ENCODE measurements at places on chromosomes 3 and 15.
A peak's percentile ranks its signal among the peaks of the same experiment; 100 is the strongest.

DNA sequence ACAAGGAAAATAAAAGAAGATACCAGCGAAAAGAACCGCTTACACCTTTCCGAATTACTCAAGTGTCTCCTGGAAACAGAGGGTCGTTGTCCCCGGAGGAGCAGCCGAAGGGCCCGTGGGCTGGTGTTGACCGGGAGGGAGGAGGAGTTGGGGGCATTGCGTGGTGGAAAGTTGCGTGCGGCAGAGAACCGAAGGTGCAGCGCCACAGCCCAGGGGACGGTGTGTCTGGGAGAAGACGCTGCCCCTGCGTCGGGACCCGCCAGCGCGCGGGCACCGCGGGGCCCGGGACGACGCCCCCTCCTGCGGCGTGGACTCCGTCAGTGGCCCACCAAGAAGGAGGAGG is 325 bp downstream of the ALCAM start:
- peak; percentile 44 for DNase-seq

GRCh38 chr3:33791477-33792166 is 6.8 kb upstream of the PDCD6IP start:
- DNase-seq = peak; percentile 85

DNA sequence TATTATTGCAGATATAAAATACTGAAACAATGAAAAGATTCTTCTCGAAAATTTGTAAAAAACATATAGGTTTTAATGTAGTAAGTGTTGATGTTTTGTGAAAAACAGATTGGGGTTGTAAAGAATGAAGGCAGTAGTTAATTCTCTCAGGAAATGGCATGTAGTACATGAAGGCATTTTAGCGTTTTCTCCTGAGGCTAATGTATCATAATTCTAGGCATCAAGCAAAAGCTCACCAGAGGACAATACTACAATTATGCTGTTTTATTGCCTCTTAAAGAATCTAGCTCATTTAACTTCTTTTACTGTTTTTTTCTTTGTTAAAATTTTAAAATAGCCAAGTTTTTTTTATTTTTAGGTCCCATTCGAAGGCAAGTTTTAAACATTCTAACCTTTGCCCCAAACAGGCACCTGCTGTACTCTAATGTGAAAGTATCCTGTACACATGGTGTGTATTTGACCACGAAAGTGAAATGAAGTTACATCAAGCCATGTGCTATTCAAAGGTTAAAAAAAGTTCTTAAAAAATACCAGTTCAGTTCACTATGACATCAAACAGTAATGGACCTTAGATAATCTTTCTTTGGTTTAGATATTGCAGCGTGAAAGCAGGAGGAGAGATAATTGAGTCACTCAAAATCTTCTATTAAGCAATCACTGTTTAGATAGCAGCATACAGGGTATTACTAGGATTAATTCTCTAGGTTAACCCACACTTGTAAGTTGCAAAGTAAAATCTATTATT is 163.6 kb downstream of the ECT2 start:
- DNase-seq = no peak

DNA sequence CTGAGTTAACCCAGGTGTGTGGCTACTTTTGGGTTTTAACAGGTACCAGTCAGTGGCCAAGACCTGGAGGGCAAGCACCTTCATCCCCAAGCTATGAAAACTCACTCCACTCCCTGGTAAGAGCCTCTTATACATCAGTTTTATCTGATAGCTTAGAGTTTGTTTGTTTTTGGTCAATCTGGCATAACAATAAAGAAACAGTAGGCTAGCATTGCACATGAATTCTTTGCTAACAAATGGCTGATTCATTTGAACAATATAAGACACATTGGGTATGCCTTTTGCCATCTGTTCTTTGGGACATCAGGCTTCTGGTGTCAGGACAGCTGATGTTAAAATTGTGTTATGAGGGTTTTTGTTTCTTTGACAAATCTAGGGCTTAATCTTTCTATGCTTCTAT is 125.0 kb upstream of the CGNL1 start:
- no peak for DNase-seq

- DNase-seq = no peak
These were observed 35.1 kb upstream of the LMCD1 start for GRCh38 chr3:8466526-8466925.

GRCh38 chr3:148974726-148975125 is 16.6 kb upstream of the GYG1 start:
- DNase-seq = no peak

DNA sequence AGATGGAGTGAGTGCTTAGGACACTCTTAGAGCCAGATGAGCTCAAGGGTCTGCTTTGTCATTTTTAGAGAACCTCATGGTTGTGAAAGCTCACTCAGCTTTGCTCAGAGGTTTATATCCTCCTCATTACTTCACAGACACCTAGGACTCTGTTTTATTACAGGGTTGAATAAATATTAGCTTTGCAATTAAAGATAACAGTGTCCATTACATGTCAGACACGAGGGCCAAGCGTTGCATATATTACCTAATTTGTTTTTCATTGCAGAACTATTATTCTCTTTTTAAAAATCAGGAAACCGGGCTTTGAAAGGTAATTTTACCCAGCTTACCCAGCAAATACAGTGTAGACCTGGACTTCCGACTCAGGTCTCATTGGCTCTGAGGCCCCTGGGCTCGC is 16.1 kb downstream of the MAP6D1 start:
- no peak for DNase-seq

- DNase-seq = no peak
These were observed 40.7 kb downstream of the DUT start for GRCh38 chr15:48371961-48372360.

DNA sequence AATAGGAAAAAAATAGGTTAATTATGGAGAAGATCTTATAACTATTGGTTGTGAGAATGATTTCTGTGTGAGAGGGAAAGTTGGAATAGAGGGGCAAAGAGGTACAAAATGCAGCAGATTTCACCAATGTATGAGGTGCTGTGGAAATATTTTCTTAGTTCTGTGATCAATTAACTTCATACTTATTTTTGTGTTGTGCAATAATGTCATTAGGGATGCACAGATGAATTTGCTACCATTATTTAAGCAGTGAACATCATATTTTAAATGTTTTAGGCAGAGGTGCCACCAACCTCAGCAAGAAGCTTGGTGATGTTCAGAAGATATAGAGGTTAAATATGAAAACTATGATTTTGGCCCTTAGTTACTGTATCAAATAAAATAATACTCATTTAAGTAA is 21.6 kb downstream of the MBNL1 start:
- no peak for DNase-seq

GRCh38 chr3:133213937-133214336 is 175.7 kb downstream of the TMEM108 start:
- DNase-seq = no peak

DNA sequence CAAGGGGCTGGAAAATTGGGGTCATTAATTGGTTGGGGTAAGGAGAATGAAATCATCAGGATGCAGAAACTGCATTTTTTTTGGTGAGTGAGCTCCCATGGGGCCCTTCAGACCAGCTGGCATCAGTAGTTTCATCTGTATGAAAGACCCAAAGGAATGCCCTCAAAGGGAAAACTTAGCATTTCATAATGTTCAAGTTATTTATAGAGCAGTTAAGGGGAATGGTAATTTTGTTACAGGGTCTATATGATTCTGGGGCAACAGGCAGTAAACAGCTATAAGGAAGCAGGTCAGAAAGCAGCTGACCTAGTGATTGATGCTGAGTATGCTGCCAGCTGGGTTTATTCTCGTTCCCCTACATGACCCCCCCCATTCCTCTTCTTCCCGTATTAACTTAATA is 448.9 kb downstream of the OCA2 start:
- DNase-seq = no peak

- no peak for DNase-seq
These were observed 1.0 kb upstream of the THUMPD3 start for GRCh38 chr3:9361691-9362388.

DNA sequence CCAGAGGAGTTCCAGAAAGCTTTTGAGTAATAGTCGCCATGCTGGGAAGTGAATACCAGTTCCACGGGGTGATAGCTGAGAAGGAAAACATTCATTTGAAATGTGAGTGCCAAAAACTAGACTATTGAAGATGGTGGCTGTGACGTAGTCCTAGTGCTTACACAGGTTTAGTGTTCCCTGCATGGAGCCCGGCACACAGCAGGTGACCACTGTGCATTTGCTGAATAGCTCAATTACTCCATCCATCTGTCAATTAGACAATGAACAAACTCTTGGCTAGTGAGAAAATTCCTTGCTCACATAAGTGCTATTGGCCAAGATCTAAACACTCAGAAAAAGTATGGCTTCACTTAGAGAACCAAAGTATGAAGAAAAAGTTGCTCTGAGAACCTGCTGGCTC is 448.1 kb upstream of the WNT5A start:
- no peak for DNase-seq

DNA sequence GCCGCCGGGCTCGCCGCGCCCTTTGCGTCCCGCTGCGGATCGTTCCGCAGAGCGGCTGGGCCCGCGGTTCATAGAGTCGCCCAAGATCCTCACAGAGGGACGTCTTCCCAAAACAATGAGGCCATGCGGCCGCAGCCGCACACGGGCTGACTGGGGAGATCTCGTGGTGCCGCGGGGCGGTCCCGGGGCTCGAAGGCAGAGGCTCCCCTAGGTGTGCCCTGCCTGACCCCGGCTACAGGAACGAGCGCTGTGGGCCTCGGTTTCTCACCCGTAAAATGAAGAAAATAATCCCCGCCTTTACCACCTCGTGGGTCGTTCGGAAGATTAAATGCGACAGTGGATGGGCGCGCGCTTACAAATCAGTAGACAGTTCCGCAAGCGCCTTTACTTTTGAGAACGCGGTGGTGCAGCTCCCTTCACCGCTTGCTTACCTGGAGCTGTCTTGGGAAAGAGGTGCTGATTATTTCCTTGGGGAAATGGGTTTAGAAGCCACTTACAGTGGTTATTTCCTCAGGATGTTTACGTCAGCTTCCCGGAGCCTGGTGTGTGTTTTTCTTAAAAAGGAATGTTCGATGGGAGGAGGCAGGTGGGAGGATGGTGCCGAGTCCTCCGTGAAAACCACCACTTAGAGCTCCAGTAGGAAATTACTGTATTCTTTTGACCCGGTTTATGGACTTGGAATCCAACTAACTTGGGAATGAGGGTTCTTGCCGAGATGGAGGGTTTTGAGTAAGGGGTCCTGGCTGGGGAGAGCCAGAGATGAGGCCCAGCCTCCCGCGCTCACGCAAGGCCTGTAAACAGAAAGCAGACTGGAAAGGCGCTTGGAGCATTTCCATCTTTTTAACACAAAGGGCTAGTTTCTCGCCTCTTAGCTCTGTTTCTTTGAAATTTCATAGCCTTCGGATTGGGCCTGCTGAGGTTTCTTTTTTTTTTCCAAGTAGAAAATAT is 1.9 kb upstream of the MEX3B start:
- peak; percentile 20 for DNase-seq

GRCh38 chr3:62876064-62876463 is 848 bp upstream of the CADPS start:
- DNase-seq = peak; percentile 71

DNA sequence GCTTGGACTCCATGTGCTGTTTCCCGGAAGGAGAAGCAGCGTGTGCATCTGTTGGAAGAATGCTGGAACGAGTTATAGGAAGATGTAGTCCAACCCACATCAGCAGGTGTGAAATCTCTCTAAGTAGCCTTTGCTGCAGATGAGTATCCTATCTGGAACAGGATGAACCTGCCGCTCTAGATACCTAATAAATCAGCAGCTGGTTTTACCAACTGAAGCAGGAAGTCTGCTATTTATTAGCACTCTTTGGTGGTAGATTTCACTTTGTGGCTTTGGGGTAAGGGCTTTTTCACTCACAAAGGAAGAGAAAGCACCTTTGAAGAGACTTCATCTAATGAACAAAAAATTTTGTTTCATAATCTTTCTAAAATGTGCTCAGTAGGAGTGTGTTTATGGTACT is 66.4 kb downstream of the DCUN1D1 start:
- DNase-seq = peak; percentile 24

- DNase-seq = no peak
These were observed 36.4 kb upstream of the GSK3B start for GRCh38 chr3:120130656-120131055.

DNA sequence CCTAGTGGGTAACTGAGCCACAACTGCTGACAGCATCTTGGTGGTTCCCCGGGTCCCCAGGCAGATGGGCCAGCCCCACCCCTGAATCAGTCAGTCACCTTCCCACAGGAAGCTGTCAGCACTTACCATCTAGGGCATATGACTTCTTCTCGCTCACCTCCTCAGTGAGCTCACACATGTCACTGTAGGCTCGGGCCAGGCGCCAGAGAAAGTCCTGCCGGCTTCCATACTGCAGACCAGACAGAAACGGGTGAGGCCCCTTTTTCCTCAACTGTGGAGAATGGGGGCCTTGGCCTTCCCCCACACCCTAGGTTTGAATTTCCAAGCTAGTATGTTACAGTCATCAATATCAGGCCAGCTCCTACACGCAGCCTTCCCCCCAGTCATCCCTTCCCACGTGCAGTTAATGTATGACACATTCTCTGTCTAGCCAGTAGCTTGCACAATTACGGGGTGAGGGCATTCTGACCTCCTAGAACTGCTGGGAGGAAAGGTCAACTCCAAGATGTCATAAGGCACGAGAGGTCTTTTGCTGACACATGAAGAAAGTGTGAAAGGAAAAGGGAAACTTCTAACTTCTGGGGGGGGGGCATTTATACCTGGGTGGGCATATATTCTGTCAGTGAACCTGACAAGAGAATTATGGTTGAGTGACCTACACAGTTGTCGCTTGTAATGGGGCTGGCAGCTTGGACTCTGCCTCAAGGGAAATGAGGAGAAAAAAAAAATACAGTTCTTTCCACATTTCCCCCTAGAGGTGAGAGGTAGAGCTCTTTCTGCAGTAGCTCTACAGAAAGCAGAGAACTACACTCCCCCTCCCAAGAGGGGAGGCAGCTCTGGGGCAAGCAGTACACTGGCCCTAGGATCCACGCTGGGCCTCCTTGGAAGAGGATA is 10.9 kb downstream of the RMDN3 start:
- DNase-seq = no peak

GRCh38 chr3:194305356-194306108 is 45.6 kb downstream of the CPN2 start:
- DNase-seq = peak; percentile 62

DNA sequence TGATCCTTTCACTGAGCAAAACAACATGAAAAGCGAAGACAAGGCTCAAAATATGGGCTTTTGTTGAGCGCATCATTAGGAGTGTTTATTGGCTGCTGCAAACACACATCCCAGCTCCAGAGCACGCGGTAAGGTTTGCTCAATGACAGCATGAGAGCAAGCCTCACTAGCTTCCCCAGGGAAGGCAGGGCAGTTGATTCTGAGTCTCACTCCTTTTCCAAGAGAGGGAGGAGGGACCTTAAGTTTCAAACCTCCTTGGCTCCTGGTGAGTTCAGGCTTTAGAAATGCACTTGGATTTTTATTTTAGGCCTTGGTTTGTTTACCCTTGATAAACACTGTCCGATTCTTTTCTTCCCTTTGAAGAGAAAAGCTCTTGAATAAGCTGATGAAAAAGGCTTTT is 69.1 kb upstream of the CACNA2D3 start:
- DNase-seq = no peak

GRCh38 chr15:87959080-87959479 is 297.5 kb downstream of the NTRK3 start:
- no peak for DNase-seq

- no peak for DNase-seq
These were observed 24.6 kb downstream of the ACSBG1 start for GRCh38 chr15:78209646-78210348.
